Activated CD8-positive, alpha-beta memory T cell treated with anti-CD3 and anti-CD28 coated beads for 1 hour (primary cell): ENCODE measurements at places on chromosomes 1 and 21.

DNA sequence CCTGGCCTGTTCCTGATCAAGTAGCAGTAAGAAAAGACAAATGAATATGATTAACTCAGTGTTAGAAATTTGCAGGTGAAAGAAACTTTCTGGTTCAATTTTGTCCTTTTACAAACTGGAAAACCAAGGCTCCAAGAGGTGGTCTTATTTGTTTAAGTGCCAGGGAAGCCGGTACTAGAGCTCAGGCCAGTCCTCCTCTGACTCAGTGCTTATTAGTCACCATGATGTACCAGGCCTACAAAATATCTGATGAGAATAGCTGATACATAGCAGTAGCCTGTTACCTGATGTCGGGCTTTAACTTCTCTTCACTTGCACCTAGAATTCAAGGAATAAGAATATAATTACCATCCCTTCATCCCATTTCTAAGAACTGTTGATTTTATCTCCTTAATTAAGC lies 394.8 kb downstream of the LMX1A start:
- no peak for DNase-seq

DNA sequence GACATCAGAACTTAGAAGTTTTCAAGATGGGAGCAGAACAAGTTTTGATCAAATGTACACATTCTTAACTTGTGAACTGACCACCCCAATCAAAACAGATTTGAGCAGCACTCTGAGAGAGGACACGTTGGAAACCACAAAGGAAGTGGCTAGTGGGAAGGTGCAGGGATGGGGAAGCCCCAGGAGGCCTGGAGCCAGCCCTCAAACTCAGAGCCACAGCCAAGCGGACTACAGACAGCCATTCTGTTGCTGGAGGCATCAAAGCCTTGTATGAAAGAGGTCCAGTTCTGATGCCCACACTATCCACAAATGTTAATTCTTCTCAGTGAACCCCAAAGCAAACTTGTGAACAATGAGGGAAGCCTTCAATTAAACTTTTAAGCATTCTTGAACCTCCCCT lies 143.6 kb upstream of the RAB4A start:
- DNase-seq, result no peak

- DNase-seq, result no peak
Observed at GRCh38 chr1:145711213-145711651, 4.1 kb upstream of the PDZK1 start.

GRCh38 chr1:99956755-99957154 lies 13.0 kb upstream of the SLC35A3 start:
- no peak for DNase-seq

DNA sequence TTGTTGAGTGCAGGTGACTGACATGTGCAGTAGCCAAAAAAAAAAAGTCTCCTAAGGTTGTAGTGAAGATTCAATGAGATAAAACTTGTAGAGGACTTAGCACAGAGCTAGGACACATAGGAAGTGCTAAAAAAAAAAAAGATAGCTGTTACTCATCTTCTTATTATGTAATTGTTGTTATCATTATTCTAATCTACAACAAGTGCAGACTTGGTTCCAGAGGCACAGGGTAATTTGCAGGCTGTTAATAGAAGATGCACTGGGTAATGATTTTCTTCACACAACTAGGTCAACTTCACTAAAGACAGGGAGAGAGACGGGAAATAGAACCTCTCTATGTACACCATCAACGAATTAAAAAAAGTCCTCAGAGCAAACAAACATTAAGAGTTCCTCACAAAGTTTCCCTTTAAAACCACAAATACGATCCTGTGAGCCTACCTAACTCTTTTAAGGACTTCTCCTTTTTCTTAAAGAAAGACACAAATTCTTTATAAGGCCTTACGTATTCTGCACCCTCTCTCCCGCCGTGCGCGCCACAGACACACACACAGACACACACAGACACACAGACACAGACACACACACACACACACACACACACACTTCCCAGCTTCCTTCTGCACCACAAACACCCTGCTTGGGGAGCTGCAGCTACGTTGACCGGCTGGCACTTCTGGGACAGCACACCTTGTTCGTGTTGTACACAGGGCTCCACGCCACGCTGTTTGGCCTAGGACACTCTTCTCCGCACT lies 49.8 kb upstream of the GADD45A start:
- no peak for DNase-seq

DNA sequence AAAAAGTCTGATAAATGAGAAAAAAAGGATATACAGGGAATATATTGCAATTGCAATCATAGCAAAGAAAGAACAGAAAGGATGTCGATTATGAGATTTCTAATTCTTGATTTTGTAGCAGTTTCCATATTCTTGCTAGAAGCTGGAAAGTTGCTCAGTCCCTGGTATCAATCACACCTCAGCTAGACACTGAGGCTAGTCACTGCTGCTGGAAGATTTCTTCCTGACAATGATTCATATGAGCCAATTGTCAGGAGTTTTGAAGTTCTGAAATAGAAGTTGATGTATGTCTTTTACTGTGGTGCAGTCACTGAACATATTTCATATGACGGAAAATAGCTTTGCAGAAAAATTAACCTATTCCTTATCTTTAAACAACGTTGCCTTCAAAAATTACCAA lies 208.4 kb upstream of the C1orf105 start:
- no peak for DNase-seq

DNA sequence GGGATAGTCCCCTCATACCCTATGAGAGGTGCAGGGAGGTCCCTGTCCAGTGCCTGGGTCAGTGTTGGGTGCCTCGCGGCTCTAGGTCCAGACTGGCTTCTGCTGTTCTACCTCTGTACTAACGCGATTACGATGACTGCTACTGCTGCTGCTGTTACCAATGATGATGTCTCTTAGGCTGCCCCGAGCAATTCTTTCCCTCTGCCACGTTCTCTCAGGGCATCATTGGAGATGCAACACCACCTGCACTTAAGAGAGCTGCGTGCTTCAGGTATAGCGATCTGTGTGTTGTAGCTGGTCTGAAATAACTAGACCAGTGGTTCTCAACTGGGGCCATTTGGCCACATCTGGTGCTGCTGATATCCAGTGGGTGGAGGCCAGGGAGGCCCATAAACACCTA lies 36.9 kb downstream of the KAZN start:
- DNase-seq, result no peak

DNA sequence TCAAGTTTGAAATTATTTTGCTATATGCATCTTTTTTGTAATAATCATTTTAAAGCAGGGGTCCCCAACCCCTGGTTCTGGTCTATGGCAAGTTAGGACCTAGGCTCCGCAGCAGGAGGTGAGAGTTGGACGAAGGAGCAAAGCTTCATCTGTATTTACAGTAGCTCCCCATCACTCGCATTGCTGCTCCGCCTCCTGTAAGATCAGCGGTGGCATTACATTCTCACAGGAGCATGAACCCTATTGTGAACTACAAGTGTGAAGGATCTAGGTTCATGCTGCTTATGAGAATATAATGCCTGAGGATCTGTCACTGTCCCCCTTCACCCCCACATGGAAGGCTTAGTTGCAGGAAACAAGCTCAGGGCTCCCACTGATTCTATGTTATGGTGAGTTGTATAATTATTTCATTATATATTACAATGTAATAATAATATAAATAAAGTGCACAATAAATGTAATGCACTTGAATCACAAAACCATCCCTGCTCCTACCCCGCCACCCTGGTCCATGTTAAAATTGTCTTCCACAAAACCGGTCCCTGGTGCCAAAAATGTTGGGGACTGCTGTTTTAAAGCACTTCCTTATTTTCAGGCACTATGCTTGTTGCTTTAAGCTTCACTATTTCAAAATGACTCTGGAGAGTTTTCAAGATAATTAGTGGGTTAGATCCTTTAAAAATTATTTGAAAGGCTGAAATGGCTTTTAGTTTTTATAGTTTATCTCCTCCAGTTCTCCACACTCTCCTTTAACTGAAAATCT lies 74.8 kb downstream of the PLA2G4A start:
- no peak for DNase-seq

GRCh38 chr21:39527664-39528381 lies 76.1 kb downstream of the SH3BGR start:
- DNase-seq, result no peak

GRCh38 chr1:176826265-176826664 lies 338.2 kb downstream of the ASTN1 start:
- DNase-seq, result no peak

GRCh38 chr1:91846007-91846638 lies 39.8 kb downstream of the TGFBR3 start:
- DNase-seq, result no peak

DNA sequence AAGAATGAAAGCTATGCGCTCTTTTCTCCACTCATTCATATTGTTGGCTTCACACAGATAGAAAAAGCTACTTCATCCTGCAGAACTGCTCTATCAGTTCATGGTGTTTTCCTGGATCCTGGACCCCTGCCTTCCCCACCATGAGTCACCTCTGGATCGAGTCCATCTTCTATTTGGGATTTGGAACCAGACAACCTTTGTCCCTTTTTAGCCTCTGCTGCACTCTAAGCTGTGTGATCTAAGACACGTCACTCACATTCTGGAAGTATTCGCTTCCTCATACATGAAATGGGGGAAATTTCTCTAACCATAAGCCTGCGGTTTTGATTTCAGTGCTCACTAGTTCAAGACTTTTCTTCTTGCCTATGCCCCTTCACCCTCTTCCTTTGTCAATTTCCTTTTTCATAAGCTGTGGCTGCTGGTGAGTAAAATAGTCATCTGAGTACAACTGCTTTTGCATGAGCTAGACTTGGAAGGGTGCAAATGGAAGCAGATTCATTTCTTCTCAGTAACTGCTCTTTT lies 14.1 kb upstream of the DEGS1 start:
- no peak for DNase-seq

- DNase-seq, result no peak
Observed at GRCh38 chr21:42239556-42239955, 20.6 kb downstream of the ABCG1 start.

GRCh38 chr1:177969825-177970371 lies at the start of gene SEC16B:
Gene SEC16B, minus strand, starts transcription at chr1:177970058. Its CDS starts 2,077 bp downstream, at chr1:177967981.
- no peak for DNase-seq

DNA sequence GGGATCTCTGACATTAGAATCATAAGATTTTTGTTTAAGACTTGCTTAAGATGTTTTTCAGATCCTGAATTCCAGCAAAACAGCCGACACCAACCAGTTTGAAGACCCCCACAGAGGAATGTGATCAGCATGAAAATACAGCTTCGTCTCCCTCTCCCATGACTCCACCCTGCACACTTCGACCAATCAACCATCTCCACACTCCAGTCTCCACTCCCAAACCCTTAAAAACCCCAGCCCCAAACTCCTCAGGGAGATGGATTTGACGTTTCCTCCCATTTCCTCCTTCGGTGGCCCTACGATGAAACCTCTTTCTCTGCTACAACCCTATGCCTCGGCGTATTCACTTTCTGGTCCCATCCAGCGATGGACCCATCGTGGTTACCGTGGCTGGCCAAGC lies 30.1 kb upstream of the KIF26B start:
- no peak for DNase-seq

DNA sequence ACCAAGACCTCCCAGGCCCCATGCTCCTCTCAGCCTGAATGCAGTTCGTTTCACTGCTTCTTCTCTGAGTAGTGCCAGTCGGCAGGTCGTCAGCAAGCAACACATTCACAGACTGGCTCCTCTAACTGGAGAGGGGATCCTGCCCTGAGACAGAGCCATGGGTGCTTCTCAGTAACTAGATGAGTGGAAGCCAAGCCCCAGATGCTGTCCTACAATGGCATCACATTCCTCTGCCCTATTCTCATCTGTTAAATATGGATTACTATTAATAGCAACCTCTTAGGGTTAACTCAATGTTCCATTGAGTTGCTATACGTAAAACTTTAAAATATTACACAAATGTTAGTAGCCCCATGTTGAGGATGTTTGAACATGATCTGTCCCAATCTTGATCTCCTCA lies 84.2 kb upstream of the S1PR1 start:
- no peak for DNase-seq

- DNase-seq, result no peak
Observed at GRCh38 chr1:47935856-47936255, 61.3 kb downstream of the TRABD2B start.

GRCh38 chr1:173601588-173601987 lies 1.3 kb downstream of the SLC9C2 start:
- DNase-seq, result no peak

GRCh38 chr1:83964153-83964552 lies 34.8 kb downstream of the TTLL7 start:
- no peak for DNase-seq

GRCh38 chr1:8822373-8823294 lies 5.2 kb upstream of the RERE start:
- no peak for DNase-seq

DNA sequence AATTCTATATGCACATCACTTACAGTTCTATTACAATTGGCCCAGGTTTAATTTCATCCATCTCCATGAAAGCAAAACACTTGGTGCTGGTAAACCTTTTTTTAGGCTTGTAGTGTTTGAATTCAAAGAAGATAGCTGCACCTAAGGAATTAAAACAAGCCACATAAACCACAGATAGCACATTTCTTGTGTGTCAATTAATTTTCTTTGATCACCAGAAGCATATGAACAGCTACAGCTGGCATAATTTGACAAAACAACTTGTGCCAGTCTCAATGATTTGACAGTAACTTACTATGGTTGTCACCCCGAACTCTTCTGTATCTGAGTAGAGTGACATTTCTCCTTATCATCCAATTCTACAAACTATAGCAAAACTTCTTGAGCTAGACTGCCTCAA lies 42.2 kb downstream of the AIDA start:
- no peak for DNase-seq

GRCh38 chr1:99119188-99119587 lies 114.5 kb upstream of the PLPPR5 start:
- DNase-seq, result no peak
